ENCODE measurements at places on chromosomes 13 and 19.

- no peak for DNase-seq
Observed at GRCh38 chr19:3184847-3185460, 776 bp upstream of the NCLN start.

- no peak for DNase-seq
Observed at GRCh38 chr13:37597477-37598025, 1.0 kb downstream of the POSTN start.

GRCh38 chr19:31314849-31315629 is 34.2 kb downstream of the TSHZ3 start:
- no peak for DNase-seq

- peak; percentile 79 for DNase-seq
Observed at GRCh38 chr13:41916173-41916954, 44.5 kb downstream of the VWA8 start.

DNA sequence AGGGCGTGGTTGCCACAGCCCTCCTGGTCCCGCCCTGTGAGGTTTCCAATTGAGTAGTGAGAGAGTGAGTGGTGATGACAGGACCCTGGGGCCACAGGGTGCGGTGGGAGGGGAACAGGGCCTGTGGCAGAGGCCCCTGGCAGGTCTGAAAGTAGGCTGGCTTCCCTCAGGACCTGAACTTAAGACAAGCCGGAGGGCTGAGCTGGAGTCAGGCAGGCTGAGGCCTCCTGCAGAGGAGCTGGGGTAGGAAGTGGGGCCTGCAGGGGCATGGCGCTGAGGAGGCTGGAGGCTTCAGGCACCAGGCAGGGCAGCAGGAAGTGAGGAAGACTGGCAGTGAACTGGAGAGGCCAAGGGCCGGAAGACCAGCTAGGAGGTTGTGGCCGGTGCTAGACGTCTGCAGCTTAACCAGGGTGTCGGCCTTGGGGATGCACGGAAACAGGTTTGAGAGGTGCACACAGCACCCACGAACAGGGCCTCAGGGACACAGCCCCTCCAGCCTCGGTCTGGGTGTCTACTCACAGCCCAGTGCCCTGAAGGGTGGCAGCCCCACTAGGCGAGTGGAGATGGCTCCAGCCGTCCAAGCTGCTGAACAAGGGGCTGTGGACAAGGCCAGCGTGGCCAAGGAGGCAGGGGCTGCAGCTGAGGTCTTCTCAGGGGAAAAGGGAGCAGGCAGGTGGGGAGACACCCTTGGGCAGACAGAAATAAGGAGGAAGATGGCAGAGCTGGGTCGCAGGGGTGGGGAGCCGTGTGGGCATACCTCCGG is 17.8 kb downstream of the POP4 start:
- no peak for DNase-seq

GRCh38 chr19:45771311-45771933 is 2.4 kb upstream of the SIX5 start:
- no peak for DNase-seq

GRCh38 chr13:108915095-108915633 is 285.8 kb downstream of the MYO16 start:
- DNase-seq: peak; percentile 49
